ENCODE measurements at places on chromosomes 6 and 20.

DNA sequence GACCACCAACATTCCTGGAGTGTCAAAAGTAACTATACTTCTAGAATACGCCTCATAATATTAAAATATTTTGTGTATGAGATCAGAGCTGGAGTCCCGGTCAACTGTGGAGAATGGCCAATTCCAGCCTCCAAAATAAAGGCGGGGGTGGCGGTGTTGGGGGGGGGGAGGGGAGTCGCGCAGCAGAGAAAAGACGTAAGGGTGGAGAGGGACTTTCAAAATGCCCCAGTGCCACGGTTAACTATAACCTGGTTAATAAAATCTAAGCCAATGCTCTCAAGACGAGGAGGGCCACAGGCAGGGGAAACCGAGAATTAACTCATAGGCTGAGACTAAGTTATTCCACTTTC lies 1.3 kb downstream of the NUP153 start:
- DNase-seq: no peak

- DNase-seq: no peak
Measured at GRCh38 chr20:23826541-23827021, at the start of gene CST2. Gene CST2 (minus strand): TSS chr20:23826729. CDS start chr20:23826660, 69 bp downstream.

DNA sequence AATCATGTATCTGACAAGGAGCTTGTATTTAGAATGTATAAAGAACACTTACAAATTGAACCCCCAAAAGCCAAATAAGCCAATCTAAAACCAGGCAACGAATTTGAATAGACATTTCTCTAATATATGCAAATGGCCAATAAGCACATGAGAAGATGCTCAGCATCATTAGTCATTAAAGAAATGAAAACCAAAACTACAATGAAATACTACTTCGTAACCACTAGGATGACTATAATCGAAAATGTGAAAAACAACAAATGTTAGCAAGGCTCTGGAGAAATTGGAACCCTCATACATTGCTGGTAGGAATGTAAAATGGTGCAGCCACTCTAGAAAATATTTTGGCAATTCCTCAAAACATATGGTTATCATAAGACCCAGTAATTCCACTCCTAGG lies 105.8 kb upstream of the TOP1 start:
- DNase-seq: no peak

DNA sequence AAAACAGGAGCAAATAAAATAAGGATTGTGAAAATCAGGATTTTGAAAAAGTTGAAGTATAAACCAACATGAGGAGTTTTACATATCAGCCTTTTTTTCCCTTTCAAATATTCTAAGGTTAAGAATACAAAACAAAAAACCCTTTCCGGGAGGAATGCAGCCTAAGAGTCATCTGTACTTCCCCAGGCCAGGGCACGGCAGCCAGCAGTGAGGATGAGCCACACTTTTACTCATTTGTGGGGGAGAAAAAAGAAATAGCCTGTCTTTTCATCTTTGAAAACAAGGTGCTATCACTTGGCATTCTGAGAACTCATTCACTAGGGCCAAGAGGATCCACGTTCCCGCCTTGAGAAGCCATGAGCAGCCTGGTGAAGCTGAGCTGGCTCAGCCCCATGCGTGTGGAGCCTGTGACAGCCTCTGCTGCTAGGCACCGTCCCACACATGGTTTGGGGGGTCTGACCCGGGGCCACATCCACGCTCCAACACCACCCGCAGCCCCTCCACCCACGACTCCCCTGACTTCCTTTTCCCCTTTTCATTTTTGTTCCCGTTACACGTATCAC lies 11.2 kb downstream of the SLC22A1 start:
- no peak for DNase-seq

- no peak for DNase-seq
Measured at GRCh38 chr6:14925699-14926026, 320.2 kb upstream of the JARID2 start.

DNA sequence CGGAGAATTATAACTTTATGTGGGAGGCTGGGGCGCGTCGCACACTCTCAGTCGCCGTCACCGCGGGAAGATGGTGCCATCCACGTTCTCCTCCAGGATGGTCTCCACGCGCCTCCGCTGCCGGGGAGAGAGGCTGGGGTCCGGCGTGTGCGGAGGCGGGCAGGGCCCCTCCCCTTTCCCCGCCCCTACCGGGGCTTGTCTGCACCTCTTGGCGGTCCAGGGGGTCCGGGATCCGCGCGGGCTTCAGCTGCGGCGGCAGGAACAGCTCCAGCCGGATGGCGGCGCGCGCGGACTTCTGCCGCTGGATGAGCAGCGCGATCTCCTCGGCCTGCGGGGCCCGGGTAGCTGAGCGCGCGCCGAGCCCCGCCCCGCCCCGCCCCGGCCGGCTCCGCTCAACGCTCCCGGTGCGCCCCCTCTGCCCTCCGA lies 807 bp downstream of the LKAAEAR1 start:
- DNase-seq: peak; percentile 73

DNA sequence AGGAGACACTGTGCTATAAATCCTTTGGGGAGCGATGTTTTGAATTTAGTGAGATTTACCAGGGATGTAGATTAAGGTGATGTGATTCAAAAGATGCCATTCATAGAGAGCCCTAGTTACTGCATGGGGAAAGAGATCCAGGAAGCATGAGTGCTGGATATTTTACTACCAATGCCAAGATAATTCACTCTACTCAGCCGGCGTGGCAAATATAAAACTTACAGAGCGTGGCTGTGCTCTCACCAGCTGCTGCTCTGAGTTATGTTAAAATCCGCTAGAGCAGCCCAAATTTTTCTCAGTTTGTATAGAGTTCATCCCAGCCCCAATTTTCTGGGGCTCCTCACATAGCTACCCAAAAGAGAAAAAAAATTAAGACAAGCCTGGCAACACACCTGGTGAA lies 48.6 kb downstream of the BFSP1 start:
- no peak for DNase-seq

- DNase-seq: no peak
Measured at GRCh38 chr6:13554929-13555333, 19.5 kb upstream of the SIRT5 start.
